Activated CD4-positive, CD25-positive, alpha-beta regulatory T cell treated with anti-CD3 and anti-CD28 coated beads, Interleukin-2, amount 50 U/mL, for 24 hours (primary cell): ENCODE measurements at places on chromosomes 12 and 14.

GRCh38 chr14:21308479-21309237, 28.8 kb downstream of the RPGRIP1 start:
- peak; percentile 87 for ATAC-seq

GRCh38 chr14:75417674-75418073, 10.1 kb upstream of the JDP2 start:
- ATAC-seq, result no peak

DNA sequence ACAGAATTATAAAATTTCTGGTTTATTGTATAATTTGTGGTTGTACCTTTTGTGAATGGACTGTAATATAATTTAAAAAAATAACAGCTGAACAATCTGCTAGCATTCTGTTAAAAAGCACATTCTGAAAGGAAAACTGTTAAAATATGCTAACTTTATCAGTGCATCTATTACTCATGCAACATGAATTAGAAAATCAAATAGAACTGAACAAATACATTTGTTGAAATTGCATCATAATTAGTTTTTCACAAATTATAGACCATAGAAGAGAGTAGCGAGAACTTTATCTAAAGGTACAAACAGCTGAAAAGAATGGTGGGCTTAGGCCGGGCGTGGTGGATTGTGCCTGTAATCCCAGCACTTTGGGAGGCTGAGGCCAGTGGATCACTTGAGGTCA, 33.0 kb downstream of the PTPN21 start:
- no peak for ATAC-seq

DNA sequence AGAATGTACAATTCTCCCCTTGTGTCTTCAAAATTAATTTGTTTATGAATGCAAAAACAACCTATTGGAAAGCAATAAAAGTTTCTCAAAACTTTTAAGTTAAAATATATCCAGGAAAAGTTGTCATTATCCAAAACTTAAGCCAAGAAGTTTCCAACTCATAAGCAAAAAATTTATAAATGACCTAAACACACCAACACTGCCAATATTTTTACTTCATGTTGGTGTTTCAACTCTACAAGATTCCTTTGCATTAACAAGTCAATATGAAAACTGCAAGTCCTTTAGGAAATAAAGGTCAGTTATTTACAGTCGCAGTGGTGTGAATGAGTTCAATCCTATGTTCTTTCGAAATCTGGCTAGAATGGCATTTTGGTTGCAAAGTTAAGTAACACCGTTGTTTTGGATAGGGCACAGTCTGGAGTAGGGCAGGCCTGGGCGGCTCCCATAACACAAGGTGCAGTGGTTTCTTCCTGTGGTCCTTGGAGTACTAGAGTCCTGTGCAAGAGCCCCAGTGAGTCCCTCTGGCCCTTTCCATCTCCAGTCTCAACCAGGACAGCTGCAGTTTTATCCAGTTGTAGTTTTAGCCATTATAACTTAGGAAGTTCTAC, 151.4 kb downstream of the MED13L start:
- no peak for ATAC-seq

- no peak for ATAC-seq
These were observed 42.4 kb downstream of the ITPK1 start for GRCh38 chr14:93073358-93073707.

GRCh38 chr14:94598816-94599655, 13.2 kb upstream of the SERPINA3 start:
- ATAC-seq, result no peak

DNA sequence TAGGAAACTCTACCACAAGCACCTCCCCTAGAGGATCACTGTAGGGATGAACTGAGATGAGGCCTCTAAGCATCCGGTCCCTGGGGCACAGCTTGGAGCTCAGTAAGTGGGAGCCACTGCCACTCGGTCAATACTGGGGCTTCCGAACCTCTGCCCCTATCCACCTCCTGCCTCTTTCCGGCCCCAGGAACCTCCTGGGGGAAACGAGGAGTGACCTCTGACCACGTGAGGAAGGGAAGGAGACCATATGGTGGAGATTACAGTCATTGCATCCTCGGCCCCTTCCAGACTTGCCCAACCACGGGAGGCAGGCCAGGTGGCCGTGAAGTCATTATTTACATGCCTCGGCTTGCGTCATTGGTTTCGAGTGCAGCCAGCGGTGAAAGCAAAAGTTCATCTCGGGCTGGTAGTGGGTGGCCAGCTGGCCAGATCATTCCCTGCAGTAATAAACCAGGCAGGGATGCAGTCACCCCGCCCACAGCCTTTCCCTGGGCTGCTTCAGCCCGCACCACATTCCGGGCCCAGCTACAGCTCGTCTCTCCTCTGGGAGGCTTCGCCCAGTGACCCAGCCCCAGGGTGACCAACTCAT, 65.4 kb downstream of the C14orf132 start:
- no peak for ATAC-seq

- no peak for ATAC-seq
These were observed 10.7 kb upstream of the RTRAF start for GRCh38 chr14:51978681-51979085.

GRCh38 chr14:104317492-104317805, 179.1 kb downstream of the KIF26A start:
- ATAC-seq, result no peak

DNA sequence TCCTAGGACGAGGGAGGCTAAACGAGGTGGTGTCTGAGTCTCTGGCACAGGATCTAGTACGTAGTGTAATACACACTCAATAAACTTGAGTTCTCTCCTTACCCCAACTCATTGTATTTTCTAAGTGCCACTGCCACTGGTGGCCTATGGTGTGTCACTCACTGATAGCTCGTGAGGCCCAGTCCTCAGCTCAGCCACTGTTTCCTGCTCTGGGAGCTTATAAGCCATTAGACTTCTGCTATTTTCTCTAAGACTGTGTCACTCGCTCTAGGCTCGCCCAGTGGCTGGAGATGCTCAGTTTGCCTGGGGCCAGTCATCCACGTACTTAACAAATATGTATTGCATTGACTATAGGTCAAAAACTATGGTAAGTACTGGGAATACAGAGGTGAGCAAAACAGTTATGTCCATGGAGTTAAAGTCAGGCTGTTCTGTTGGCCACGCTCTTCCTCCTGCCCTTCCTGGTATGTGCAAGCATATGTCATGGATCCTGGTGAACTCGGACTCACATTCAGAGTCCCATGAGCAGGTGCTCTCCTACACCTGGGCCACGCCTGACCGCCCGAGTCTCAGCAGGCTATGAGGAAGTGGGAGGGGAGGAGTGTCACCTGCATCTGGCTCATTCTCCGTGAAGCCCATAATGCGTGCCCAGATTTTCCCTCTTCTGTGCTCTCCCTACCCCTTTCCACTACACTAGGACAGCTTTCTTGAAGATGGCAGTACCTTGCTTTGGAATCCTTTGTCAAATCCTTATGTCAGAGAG, 41.6 kb downstream of the DEGS2 start:
- ATAC-seq, result no peak

GRCh38 chr14:44404036-44404435, 103.0 kb downstream of the FSCB start:
- ATAC-seq, result no peak

DNA sequence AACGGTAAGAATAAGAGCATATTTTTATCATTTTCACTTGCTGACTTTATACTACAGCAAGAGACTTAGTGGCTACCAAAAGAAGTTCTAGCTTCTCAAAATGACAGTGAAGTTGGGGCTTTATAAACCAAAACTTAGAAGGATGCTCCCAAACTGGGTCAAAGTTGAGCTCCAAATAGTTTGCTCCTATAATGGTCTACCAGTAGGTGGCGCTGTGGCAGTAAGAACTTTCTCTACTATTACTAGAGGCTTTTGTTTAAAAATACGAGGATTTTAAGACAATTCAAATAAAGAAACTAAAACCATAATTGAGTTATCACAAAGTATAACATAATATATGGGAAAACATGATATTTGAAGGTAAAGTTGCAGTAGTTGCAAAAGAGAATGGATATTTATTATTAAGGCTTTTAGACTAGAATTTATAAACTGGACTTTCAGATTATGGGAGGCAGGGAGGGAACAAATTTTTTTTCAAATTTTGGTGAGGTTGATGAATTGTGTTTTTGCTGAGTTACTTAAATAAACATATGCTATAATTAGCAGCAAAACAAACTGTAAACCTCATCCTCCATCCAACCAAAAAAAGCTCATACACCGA, 75.0 kb downstream of the TGFB3 start:
- no peak for ATAC-seq

- no peak for ATAC-seq
These were observed 1.2 kb downstream of the ESRRB start for GRCh38 chr14:76376878-76377734.

DNA sequence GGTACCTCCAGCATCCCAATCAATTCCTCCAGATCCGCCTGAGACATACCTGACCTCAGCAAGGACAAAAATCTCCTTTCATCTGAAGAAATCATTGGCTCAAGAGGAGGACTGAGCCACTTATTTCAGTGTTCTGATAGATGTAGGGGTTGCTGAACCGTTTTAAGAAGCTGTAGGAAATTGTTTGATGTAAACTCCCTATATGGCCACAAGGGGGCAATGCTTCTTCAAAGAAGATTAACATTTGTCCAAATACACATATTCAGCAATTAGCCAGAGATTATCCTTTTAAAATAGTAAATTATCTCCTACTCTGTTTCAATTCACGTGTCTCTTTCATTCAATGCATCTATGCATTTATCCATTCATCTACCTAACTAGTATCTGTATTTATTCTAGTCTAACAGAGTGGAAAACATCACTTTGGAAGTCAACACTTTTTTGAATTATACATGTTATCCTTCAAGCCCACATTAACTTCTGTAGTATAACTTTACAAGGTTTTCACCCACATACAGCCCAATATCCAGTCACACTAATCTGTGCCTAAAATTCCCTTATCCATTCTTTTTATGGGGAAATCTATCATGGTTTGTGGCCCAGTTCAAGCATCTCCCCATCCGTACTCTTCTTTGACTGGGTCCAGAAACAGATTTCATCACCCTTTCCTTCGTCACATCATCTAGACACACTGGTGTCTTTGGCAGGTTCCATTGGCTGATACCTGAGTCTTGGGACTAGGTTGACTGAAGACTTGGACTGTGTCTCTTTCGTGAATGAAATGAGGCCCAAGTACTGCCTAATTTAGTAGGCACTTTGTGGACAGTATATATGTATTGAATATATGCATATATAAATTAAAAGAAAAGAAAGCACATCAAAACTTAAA, 411.0 kb upstream of the OR4E1 start:
- no peak for ATAC-seq

DNA sequence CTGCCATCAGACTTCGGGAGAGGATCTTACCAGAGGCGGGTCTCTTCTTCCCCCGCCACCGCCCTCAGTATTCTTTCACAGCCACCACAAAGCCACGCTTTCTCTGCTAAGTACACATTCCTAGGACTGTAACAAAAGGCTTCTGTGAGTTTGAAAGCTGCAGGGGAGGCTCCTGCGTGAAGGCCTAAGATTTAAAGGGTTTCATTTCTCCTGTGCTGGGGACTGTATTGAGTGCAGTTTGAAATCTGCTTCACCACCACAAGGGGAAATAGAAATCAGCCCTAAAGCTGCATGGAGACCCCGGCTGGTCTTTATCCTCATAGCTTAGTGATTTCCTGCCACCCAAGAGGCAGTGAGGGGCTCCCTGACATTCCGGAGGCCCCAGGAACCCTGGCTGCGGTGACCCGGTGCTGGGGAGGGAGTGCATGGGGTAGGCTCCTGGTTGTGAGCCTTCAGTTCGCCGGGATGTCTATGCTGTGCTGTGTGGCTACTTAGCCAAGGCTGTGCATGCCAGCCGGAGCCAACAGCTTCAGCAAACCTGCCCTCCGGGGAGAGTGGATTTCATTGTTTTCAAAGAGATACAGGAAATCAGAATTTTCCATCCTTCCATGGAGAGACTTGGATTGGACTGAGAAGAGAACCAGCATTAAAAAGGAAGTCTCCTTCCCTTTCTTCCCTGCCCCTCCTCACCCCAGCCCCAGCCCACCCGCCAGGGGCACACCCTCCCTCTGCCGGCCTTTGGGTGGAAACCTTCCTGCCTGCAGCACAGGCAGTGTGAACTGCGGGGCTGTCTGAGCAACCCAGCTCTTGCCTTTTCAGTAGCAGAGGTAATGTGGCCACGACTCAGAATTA, 163.3 kb downstream of the ETV6 start:
- peak; percentile 30 for ATAC-seq

GRCh38 chr14:55088356-55088755, 36.9 kb downstream of the MAPK1IP1L start:
- ATAC-seq, result no peak
